ENCODE measurements at places on chromosomes 1 and 21. TPM values are rescaled to one million over a fixed set of nuclear protein-coding genes. Genes with fewer than 3 reads are reported as not detected.

GRCh38 chr1:228434689-228435088 is 18.0 kb upstream of the TRIM17 start:
- DNase-seq, result peak; percentile 31

DNA sequence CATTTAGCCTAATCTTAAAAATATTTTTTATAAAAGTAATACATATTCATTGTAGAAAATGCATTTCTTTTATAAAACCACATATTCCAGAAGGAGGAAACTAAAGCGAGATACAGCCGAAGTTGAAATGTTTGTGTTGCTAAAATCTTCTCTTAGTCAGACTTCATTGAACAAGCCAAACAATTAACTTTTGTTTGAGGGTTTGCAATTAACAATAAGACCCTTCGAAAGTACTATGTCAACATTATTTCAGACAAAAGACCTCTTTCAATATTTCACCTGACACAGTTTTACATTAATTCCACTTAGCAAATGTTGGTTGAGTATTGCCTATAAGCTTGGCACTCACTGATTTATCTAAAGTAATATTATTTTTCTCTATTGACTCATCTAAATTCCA is 354.0 kb upstream of the ADAMTS5 start:
- DNase-seq, result no peak

- DNase-seq, result no peak
Measured at GRCh38 chr1:41880950-41881885, 37.5 kb downstream of the HIVEP3 start.

DNA sequence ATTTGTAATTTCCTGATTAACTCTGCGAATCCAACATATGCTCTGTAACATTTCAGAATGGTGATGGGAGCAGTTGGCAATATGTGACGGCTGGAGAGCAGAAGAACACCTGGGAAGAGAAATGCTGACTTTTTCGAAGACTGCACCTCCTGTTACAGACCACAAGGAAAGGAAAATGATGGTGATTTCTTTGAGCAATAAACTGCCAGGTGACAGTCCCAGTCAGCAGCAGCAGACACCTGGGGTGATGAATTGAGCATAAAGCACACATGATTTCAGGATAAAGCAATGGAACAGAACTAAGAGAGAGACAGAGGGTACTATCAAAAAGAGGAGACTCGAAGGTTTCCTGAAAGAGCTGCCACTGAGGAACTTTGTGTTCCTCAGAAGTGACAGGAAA is 528.6 kb downstream of the NEGR1 start:
- no peak for DNase-seq

GRCh38 chr1:8652467-8653046 is 164.9 kb downstream of the RERE start:
- peak; percentile 44 for DNase-seq

GRCh38 chr1:231953660-231954059 is 327.1 kb downstream of the DISC1 start:
- no peak for DNase-seq

GRCh38 chr1:113860891-113861290 is 10.6 kb downstream of the PTPN22 start:
- DNase-seq, result no peak

- no peak for DNase-seq
Measured at GRCh38 chr1:203661572-203661971, 34.9 kb downstream of the ATP2B4 start.

DNA sequence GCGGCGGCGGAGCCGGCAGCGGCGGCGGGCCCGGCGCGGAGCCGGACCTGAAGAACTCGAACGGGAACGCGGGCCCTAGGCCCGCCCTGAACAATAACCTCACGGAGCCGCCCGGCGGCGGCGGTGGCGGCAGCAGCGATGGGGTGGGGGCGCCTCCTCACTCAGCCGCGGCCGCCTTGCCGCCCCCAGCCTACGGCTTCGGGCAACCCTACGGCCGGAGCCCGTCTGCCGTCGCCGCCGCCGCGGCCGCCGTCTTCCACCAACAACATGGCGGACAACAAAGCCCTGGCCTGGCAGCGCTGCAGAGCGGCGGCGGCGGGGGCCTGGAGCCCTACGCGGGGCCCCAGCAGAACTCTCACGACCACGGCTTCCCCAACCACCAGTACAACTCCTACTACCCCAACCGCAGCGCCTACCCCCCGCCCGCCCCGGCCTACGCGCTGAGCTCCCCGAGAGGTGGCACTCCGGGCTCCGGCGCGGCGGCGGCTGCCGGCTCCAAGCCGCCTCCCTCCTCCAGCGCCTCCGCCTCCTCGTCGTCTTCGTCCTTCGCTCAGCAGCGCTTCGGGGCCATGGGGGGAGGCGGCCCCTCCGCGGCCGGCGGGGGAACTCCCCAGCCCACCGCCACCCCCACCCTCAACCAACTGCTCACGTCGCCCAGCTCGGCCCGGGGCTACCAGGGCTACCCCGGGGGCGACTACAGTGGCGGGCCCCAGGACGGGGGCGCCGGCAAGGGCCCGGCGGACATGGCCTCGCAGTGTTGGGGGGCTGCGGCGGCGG is 1.0 kb downstream of the ARID1A start:
- DNase-seq, result peak; percentile 49

DNA sequence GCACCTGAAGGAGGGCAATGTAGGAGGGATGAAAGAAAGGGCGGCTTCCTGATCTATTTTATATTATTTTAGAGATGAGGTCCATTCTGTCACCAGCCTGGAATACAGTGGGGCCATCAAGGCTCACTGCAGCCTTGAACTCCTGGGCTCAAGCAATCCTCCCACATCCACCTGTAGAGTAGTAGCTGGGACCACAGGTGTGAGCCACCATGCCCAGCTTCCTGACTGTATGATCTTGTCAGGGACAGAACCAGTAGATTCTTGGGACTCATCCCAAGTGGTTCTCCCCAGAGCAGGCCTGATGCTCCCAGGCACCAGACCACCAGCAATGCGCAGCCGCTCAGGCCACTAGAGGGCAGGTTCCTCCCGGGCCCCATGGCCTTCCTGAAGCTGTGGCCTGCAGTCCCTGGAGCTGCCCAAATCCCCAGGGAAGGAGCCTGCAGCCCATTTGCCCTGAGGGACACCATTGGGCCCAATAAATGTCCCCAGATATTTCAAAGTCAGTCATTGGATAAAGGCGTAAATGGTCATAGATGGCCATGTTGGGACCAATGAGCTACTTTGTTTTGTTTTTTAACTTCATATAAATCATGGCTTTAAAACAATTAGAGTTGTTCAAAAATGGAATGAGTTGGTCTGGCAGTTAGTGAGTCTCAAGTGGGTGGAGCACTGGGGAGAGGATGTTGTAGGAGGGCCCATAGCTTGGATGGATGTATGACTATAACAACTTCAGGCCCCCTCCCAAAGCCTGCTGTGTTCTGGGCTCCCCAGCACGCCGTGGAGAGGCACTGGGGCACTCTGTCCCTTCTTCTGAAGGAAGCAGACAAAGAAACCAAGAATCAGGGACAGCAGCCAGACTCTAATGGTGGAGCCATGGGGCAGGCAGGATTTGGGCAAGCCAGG is 44.7 kb upstream of the GOLT1A start:
- peak; percentile 74 for DNase-seq

GRCh38 chr1:94126651-94127050 is 5.7 kb upstream of the ABCA4 start:
- no peak for DNase-seq

GRCh38 chr1:221397606-221398005 is 344.3 kb downstream of the DUSP10 start:
- no peak for DNase-seq

DNA sequence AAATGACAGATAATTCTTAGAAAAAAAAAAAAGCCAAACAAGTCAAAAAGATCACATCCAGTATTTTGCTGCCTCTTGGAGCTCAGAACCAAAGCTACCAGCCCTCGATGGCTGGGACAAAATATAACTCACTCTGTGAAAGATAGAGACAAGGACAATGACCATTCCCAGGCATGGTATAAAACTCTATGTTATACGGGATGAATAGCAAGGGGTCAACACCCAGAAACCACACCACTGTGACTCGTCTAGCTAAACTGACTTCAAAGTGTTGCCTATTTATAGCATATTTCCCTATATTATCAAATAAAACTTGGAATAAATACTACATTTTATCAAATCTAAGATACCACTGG is 10.1 kb downstream of the TMEM63A start:
- no peak for DNase-seq

DNA sequence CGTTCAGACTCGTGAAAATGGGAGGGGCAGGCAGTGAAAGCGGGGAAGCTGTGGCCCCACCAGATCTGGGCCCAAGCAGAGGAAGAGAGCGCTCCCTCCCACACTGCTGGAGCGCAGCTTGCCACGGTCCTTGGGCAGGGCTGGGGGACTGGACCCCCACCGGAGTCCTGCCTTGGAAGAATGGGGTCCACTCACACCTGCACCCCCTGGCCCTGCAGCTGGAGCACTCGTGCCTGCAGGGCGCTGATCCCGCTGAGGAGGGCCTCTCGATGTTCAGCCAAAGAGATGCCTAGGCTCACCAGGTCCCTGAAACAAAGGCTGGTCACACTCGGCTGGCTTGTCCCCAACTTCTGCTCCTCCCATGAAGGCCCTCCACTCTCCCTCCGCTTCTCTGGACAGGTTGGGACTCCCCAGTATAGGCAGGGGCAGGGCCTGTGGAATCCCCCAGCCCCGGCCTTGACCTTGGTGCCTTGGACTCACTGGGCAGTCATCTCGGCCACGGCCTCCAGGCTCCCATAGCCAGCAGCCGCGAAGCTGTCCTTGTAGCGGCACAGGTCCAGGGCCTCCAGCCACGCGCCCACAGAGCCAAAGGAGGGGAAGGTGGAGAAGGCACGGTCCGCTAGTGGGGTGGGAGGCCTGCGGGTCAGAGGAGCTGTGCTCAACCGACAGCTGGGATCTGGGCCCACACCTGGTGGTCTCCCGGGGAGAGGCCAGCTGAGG is 26.0 kb downstream of the CDCA8 start:
- DNase-seq, result no peak

- peak; percentile 85 for DNase-seq
Measured at GRCh38 chr21:34029743-34030528, 43.4 kb upstream of the MRPS6 start.

GRCh38 chr1:46096269-46097148 is 35.9 kb downstream of the PIK3R3 start:
- no peak for DNase-seq

Gene PDC
- 0.39 TPM for total RNA-seq

Gene RIMS3
- total RNA-seq, result 9.4 TPM

Gene F3
- 111 TPM for total RNA-seq

Gene KCNJ9
- 0.55 TPM for total RNA-seq

Gene CFHR3
- not detected for total RNA-seq

Measured in testis (tissue), 5 donors.